ENCODE measurements at places on chromosomes 4 and X. TPM values are rescaled to one million over a fixed set of nuclear protein-coding genes. Genes with fewer than 3 reads are reported as not detected.

DNA sequence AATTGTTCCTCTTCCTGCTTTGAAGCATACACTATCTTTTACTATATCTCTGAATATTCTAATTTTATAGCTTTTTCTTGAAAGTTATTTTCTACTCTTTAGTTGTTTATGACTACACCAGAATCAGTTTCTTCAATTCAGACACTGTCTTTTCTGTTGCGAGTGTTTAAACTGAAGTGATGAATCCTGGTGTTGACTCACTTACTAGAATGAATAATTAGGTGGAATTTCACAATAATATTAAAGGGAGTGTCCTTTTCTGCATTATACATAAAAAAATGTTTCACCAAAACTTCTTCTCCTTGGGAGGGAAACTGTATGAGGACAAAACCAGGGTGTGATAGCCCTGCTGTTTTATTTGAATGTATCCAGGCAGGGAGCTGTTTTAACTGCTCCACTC, 1383.1 kb downstream of the C4orf33 start:
- no peak for DNase-seq

- no peak for DNase-seq
Observed at GRCh38 chrX:109775386-109775785, 42.3 kb upstream of the ACSL4 start.

The ARAP2 gene
- 21.0 TPM for total RNA-seq

DNA sequence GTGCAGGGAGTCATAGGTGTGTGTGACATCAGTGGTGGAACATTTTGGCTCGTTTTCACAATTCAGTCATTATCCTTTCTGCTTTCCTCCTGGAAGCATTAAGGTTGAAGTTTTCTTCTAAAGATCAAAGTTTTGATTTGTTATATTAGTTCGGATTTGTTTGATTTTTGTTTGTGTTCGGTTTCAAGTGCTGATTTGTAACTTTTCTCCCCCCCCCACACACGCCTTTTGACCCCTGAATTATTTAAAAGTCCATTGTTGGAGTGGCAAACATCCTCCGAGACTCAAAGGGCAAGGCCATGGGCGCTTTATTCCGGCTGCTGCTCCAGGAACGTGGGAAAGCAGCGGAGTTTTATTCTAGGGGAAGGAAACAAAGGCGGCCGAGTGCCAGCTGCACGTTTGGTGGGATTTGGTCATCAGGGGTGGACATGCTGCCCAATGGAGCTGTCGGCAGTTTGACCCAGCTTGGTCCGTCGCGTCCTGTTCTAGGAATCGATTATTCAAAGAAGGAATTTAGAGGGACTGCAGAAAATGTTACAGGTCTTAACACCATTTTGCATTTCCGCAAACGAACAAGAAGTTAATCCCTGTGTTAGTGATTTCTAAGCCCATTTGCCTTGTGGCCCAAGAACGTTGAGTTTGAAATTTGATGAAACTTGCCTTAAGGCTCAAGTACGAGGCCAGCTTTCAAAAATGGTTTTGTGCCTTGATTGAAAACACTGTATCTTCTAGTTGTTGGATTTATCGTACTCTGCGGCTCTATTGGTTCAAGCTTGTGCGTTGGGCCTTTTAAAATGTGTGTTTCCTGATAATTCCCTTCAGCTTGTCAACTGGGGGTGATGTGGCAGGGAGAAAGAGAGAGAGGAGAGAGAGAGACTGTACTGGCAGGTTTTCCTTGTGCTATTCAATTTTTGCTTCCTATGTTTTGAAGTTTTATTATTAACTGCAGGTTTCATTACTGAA, 565 bp upstream of the ZNF41 start:
- no peak for DNase-seq

The CENPE gene
- total RNA-seq: 0.92 TPM

The ZNF141 gene
- 15.0 TPM for total RNA-seq

DNA sequence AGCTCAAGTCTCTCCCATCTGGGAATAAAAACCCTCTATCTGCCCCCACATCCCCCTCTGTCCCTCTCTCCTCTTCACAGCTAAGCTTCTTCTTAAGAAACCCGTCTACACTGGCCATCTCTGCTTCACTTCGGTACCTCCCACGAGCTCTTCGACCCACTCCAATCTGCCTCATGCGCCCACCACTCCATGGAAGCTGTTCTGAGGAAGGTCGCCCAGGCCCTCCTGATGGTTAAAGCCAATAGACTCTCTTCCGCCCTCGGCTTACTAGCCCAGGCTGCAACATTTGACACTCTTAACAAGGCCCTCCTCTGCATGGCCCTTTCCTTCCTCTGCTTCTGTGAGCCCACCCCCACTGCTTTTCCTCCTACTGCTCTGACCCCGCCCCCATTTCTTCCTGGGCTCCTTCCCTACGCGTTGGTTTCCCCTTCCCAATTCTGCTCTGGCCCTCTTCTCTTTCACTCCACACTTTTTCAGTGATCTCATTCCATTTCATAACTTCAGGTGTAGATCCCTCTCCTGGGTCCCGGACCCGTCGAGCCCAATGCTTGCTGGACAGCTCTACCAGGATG, 11.8 kb downstream of the IQSEC2 start:
- DNase-seq: no peak

- no peak for DNase-seq
Observed at GRCh38 chr4:1208970-1209704, 36.8 kb upstream of the SPON2 start.

- no peak for DNase-seq
Observed at GRCh38 chr4:158934996-158935669, 166.3 kb downstream of the FNIP2 start.

GRCh38 chr4:123096038-123096437, 173.6 kb upstream of the NUDT6 start:
- DNase-seq: no peak

DNA sequence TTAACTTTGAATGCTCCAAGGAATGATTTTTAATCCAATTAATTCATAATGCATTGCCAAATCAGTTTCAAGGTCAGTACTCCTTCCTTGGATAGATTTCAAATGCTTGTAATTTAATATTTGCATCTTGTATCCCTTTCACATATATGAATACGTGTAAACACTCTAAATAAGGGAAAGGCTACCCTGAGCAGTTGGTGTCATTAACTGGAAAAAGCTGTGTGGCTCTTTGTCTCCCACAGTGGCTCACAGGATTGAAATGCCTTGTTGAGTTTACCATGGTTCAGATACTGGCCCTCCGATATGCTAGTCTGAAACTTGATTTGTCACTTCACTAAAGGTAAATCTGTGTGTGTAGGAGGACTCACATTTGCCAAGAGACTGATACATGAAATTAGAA, 16.7 kb upstream of the ACOT9 start:
- no peak for DNase-seq

The NLRP2B gene
- total RNA-seq: 0.26 TPM

- DNase-seq: no peak
Observed at GRCh38 chr4:37634180-37634579, 52.0 kb downstream of the RELL1 start.

DNA sequence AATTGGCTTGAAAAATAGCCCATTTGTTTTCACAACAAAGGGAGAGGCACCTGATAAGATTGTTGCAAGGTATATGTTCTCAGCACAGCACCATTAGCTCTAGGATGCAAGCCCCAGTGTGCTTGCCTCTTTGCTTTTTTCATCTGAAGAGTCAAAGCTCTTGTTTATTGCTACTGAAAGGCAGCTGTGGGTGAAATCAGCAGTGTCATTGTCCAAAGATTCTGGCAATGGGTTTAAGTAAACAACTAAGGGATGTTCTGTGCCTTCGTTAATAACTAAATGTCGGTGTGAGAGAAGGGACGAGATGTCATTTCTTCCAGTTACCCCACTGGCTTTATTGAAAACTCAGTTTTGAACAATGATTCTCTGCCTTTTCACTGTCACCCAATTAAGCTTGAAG, 567.7 kb downstream of the KCNIP4 start:
- no peak for DNase-seq

DNA sequence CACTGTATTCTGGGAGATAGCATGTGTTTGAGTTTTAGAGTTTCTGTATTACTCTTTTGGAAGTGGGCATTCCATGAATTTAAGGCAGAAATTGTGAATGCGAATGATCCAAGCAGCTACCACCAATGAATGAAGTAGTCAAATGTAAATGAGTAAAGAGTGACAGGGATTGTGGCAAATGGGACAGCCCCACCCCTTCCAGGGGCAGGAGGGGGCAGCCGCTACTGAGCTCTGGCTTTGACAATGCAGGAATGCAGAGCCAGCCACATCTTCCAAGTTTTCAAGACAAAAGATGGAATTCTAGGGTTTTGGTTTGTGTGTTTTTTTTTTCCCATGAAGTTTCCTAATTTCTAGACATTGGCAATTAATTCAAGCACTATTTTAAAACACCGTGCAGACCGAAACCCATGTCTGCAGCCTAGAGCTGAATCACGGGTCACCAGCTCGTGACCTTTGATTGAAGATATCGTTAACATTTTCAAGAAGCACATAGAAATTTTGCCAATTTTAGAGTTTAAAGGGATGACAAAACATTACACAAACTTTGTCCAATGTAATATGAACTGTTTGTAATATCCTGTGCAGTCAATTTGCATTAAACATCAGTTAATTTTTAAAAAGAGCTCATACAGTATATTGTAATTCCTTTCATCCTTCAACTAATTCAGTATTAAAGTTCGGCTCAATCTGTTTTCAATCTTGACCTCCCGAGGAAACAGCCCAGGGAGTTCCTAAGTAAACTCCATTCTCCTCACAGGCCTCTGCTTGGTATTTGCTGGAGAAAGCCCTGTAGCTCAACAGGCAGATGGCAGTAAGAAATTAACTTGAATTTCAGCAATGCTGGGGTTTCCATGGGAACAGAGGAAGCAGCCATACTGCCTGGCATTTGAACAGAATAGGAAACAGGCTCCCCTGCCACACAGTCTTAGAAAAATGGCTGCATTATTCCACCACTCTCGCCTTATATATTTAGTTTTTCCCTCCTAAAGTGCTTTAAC, 83.4 kb downstream of the UCHL1 start:
- DNase-seq: no peak

- no peak for DNase-seq
Observed at GRCh38 chr4:97646997-97647396, 496.3 kb downstream of the STPG2 start.

GRCh38 chrX:25527156-25527555, 511.4 kb upstream of the ARX start:
- DNase-seq: no peak

DNA sequence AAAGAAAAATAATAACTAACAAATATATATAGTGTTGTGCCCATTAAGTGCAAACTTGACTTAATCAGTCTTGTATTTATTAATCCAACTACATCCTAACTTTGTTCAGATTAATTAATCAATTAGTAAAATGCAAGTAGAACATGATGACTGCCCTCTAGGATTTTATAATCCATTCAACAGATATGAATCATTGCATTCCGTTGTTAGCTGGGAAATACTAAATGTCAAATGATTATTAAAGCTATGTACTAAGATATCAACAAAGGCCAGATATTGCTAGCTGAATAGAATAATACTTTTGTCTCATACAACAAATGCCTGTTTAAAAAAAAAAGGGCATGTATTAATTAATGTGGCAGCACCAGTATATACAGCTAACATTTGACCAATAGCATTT, 1366.3 kb downstream of the STIM2 start:
- DNase-seq: no peak

The CFP gene
- total RNA-seq: 6.9 TPM

The CXCL6 gene
- total RNA-seq: not detected

The HTN3 gene
- not detected for total RNA-seq

DNA sequence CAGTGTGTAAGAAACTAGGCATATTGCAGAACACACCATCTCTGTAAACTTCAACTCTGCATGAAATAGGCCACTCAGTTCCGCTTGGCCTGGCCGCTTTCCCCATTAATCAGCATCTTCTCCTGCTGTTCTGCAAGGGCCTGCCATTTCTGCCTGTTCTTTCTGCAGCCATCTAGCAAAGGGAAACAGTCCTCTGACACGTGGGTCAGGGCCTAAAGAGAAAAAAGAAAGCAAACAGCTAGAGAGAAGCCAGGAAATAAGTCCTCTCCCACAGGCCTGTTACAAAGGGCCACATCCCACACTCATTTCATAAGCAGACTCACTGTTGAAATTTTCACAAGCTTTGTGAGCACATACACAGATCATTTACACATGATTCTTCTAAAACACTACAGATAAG, 130.1 kb downstream of the PDE5A start:
- no peak for DNase-seq

- no peak for DNase-seq
Observed at GRCh38 chr4:55068522-55068921, 56.9 kb downstream of the KDR start.

DNA sequence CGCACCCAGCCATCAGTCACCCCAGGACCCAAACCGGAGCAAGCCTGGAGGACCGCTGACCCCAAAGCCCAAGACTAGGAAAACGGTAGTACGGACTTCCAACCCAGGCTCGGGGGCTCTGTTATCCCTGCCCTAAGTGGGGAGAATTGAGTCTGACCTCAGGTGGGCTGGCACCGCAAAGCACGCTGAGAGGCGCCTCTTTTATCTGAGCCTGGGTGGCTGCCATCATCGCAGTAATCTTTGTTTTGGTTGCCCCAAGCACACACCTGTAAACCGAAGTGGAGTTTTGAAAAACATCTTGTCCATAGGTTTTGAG, 894 bp upstream of the SH3RF1 start:
- no peak for DNase-seq

The SUPT20HL1 gene
- total RNA-seq: not detected

The TLR10 gene
- total RNA-seq: 0.17 TPM

DNA sequence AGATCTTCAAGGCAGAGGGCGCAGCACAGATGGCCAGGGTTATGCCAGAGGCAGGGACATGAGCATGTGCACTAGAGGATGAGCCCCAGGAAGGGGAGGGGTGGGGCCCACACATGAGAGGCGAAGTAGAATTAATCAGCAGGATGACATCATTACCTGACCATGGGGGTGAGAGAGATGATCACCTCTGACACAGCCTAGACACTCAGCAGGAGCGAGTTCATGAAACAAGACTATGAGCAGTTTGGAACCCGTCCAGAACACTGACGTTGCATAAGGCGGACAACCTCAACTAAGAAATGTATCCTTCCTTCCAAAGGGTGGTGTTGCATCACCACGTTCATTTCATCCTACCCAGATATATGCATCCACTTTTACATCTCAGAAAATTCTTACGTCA, 446.7 kb upstream of the TENM3 start:
- DNase-seq: no peak

The PAGE5 gene
- total RNA-seq: not detected

The MAGEA12 gene
- not detected for total RNA-seq

The SGCB gene
- 79.6 TPM for total RNA-seq

The MYOZ2 gene
- total RNA-seq: 2.1 TPM

The FDCSP gene
- total RNA-seq: not detected

- DNase-seq: no peak
Observed at GRCh38 chr4:37591349-37591748, 94.8 kb downstream of the RELL1 start.

- DNase-seq: no peak
Observed at GRCh38 chr4:52099860-52100461, 48.9 kb downstream of the SPATA18 start.

- DNase-seq: no peak
Observed at GRCh38 chr4:143241892-143242291, 57.2 kb downstream of the USP38 start.

GRCh38 chr4:122624205-122624604, 3.3 kb upstream of the IL21 start:
- no peak for DNase-seq

The RASSF6 gene
- 0.26 TPM for total RNA-seq

The SORCS2 gene
- 5.0 TPM for total RNA-seq

- no peak for DNase-seq
Observed at GRCh38 chr4:158809611-158810486, 41.0 kb downstream of the FNIP2 start.
